Suppressor macrophage (primary cell): ENCODE measurements at places on chromosomes 3 and 15.

DNA sequence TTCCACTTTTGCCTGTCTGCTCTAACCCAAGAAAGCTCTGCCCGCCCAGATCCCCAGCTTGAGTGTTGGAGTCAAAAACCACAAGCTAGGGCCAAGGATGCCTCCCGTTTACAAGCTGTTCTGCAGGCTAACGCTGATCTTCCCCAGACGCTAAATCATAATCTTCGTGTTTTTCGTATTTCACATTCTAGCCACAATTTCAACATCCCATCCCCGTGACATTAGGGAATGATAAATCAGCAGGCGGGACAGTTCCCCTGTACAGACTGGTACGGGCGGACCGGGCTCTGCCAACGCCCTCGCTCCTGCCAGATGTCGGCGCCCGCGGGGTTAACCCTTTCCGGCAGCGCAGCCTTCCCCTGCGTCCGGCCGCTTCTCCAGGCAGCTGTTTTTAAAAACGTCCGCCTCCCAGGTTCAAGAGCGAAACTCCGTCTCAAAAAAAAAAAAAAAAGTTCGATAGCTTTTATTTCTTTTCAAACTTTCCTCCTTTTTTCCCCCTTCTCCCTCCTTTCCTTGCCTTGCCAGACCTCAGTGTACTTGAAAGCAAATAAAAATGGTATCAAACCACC lies 81.0 kb upstream of the BNC1 start:
- DNase-seq: peak; percentile 89

- no peak for DNase-seq
Measured at GRCh38 chr3:152309031-152309430, 40.3 kb downstream of the MBNL1 start.

DNA sequence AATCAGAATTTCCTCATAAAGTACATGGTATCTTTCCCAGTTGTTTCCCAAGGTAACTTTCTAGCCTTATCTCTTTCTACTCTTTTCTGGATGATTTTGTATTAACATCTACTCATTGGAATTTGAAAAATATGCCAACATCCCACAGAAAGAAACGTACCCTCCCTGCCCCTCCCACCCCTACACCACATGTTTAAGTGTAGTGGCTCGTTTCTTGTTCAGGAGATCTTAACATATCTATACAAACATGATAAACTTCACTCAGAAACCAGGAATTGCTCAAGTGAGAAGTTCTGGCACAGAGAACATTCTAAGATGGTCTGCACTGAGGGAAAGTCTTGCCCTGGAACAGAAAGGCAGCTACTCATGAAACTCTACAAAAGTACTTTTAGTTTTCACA lies 404.7 kb downstream of the SOX2 start:
- no peak for DNase-seq

DNA sequence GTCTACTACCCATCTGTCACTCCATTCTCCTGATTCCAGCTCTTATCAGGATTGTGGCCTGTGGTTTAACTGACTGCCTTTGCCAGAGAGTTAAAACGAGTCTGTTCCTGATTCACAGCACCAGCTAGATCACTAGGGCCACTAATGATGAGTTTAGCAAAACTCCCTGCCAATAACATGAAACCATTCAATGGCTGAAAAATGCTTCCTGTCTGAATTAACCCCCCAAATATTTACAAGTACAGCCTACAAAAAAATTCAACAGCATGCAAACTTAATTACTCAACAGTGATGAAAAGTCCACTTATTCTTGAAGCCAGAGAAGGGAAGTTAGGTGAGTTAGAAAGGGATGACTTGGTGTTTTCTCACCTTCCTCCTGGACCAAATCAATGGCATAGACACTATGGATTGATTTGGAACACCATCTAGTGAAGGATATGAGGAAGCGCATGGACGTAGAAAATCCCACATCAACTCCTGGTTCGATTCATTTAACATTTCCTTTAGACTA lies 141.4 kb downstream of the TGFBR2 start:
- DNase-seq: no peak

GRCh38 chr3:84980011-84980410 lies 21.2 kb downstream of the CADM2 start:
- no peak for DNase-seq

- no peak for DNase-seq
Measured at GRCh38 chr15:80721476-80721875, 26.4 kb downstream of the ABHD17C start.

DNA sequence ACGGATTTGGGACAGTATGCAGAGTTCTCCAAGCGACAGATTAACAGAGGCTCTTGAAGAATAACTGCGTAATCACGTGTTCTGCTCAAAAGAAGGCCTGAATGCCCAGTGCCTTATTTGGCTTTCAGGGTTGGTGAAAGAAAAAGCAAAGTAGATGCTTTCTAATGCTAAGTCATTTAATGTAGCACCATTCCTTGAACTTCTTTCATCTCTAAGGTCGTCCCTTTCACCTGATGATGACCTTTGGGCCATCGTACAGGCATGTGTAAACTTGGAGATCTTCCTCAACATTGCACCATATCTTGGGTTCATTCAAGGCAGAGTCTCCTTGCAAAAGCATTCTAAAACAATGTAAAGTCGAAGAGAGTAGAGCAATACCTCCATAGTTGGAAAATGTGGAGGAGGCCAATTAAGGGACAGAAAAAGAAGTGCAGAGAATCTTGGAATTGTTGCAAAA lies 48.9 kb downstream of the TMEM44 start:
- DNase-seq: peak; percentile 30

DNA sequence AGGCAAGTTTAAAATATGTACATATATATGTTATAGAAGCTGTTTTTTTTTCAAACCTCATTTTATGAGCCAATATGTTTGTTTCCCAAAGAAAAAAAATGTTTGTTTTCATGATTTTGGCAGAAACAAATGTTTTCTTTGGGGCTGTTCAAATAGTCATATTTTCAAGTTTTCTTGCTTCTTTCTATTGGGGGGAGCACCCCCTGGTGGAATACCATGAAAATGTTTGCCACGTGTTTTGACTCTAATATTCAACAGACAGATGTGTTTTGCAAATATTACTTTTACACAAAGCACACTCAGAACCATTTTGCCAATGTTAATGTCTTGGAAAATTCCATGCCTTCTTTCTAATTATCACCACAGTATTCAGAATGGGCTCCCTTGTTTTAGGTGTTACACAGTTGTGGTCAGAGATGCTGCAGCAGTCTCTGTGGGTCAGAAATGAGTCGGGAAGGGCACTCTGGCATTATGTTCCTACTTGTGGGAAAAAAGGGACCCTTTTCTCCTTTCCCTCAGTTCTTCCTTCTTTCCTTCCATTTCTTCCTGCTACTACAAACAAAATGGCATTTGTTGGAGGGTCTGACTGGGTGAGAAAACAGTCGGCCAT lies 817.0 kb downstream of the TUSC7 start:
- DNase-seq: peak; percentile 67

DNA sequence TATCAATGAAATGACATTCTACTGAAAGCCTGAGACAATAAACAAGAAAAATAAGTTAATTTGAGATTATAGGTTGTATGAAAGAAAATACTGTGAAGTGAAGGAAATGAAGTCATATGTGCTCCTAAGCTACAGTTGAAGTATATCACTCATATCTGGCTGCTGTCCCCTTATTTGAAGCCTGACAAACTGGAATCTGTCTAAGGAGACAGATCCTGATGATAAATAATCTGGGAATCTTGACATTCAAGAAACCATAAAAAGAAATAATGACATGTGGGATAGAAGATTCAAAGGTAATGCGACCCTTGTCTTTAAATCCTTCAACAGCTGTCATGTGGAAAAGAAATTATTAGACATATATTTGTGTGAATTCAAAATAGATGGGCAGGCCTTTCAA lies 424.5 kb upstream of the LMCD1 start:
- DNase-seq: no peak

GRCh38 chr15:77228828-77229227 lies 157.9 kb upstream of the TSPAN3 start:
- DNase-seq: no peak

DNA sequence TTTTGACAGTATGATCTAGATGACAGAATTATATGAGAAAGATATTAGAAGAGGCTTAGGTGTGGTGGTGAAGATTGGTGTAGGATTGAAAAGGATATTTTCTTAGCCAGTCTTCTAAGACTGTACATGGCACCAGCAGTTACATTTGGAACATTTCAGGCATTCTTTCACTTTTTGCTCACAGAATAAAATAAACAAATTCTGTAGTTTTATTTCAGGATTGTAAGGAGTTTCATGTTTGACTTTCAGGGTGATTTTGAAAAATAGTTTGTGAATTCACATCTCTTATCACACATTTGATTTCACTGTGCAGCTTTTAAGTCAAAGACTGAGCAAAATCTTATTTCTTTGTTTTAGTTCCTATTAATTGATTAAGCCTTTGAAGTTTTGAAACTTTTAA lies 27.1 kb downstream of the DNAJC13 start:
- no peak for DNase-seq

DNA sequence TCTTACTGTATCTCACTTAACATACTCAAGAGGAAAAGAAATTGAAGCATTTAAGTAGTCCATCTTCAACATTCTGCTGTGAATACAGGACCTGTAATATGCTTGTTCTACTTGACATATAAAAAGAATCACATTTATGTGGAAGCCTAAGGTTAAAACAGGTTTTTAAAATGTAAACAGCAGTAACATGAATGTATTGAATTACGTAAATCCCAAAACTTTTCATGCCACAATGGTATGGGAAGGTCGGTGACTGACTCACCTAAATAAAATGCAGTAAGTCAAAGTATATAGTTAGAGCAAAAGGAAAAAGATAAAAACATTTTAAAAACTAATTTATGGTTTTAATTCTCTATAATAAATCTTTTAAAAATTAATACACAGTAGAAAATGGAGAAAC lies 115.7 kb upstream of the TJP1 start:
- no peak for DNase-seq

GRCh38 chr3:180280555-180280954 lies 243.8 kb upstream of the PEX5L start:
- no peak for DNase-seq
